ENCODE measurements at places on chromosomes 12 and 14.

DNA sequence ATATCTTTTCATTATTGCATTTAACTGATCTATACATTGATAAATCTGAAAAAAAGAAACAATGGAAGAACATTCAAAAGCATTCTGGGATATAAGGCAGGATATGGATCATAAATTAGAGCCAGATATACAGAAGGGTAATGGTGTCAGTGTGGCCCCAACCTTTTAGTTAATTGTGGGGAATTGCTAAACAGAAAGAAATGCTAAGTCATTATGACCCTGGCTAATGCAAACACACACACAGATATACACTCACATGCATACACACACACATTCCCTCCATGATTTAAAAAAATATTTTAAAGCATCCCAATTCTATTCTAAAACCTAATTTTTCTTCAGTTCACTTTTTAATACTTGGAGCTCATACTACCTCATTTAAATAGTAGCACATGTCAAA lies 404.5 kb downstream of the BCAT1 start:
- DNase-seq = no peak

GRCh38 chr14:61177279-61178225 lies 103.6 kb downstream of the TMEM30B start:
- no peak for DNase-seq

DNA sequence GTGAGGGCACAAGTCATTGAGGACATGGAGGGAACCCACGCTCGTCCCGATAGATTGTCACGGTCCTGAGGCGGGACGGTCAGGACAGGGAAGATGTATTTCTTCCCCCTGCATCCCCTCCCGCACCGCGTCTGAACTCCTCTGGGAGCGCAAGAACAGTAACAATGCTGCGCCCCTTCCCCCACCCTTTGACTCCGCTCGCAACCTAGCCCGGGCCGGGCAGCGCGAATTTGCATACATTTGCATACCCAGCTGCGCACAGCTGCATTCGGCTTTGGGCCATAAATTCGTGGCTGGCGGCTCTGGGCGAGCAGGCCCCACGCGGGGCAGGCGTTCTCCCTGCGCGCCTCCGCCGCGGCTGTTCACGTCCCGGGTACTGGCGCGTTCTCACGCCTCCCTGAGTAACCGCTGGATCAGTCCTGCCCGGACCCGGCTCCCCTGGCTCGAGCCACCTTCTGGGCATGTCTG lies 29.0 kb upstream of the SMUG1 start:
- no peak for DNase-seq

DNA sequence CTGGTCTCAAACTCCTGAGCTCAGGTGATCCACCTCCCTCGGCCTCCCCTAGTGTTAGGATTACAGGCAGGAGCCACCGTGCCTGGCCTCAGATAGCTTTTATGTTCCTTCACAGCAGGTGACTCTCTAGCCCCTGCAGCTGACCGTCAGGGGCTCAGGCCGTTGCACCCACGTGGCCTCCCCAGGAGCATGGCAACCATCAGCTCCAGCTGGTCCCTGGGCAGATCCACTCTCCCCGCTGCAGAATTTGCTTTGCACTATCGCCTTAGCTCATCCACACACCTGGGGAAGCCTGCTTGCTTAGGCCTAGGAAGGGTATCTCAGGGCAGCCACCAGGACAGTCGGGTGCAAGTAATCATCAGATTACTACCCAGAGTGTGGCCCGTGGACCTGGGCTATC lies 62.6 kb downstream of the TSPAN9 start:
- DNase-seq = no peak

DNA sequence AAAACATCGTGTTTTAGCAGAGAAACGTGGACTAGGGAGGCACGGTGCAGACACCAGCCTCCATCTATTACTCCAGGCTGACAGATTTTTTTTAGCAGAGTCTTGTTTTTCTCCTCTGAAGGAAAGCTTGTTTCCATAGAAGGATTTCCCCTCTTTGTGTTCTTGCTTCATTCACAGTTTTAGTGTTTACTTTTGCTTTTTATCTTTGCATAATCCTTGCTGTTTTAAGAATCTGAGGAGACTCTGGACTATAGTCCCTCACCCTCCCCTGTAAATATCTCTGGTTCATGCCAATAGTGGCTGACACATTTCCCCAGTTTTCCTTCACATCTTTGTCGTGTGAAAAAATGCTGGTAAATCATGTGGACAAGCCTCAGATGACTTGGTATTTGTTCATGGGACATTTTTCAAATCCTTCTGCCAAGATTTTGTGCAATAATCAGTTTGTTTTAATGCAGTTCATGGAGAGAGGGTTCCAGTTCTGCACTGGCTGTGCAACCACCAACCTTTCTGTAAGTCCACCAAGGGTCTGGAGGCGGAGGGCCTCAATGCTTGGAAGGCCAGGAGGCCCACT lies 39.9 kb upstream of the TMCC3 start:
- no peak for DNase-seq

- no peak for DNase-seq
Observed at GRCh38 chr12:120240495-120240833, 25.1 kb downstream of the PXN start.

DNA sequence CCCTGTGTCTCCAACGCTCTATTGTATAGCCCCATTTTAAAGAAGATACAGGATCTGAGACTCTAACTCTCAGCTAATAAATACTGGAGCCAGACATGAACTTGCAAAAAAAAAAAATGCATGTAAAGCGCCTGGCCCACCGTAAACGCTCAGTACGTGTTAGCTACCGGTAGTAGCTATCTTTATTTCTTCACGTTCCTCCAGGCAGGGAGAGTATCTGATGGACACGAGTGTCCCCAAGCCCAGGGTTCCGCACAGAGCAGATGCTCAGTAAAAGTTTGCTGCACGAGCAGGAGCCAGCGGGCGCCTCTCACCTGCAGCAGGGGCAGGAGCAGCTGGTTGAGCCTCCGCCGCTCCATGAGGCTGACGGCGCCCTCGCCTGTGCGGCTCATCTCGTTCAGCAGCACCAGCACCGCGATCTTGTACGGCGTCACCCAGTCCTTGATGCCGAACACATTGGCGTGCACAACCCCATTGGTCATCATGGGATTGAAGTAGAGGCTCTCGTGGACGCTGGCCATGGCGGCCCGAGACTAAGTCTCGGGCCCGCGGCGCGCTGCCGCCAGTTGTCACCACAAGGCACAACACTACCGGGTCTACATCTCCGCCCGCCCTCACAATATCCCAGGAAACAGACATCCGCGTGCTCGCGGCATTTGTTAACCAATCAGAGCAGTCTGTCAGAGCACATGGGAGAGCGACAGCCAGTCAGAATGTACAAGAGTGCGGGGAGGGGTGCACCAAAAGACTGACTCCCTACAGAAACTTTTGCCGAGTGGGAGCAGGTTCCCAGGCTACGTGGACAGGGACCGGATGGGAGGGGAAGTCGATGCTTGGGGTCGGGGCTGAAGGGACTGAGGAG lies at the start of gene ANAPC5:
ANAPC5 (minus strand) TSS at position 592 of the 862 bp plus-strand sequence; CDS start at position 521, 71 bp downstream.
- peak; percentile 95 for DNase-seq

DNA sequence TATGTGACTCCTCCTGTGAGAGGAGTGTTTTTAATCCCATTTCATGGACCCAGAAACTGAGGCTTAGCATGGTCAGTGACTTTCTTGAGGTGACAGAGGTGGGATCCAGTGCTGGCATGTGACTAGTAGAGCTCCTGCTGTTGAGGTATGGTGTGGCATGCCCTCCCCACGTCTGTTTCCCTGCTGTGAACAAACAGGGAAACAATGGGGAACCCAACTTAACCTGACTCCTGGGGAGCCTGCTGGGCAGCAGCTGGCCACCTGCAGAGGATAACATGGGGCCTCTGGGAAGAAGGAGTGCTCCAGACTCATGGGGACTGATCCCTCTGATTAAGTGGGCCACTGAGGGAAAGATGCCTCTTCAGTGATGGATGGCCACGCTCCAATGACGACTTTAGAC lies 114.0 kb downstream of the BEGAIN start:
- no peak for DNase-seq

GRCh38 chr12:50615907-50616296 lies 111.1 kb downstream of the DIP2B start:
- DNase-seq = no peak

- DNase-seq = no peak
Observed at GRCh38 chr14:65387628-65388027, 24.9 kb upstream of the FUT8 start.

- DNase-seq = no peak
Observed at GRCh38 chr14:104968153-104968527, 10.0 kb downstream of the AHNAK2 start.

GRCh38 chr12:91561958-91562325 lies 379.3 kb upstream of the DCN start:
- no peak for DNase-seq

DNA sequence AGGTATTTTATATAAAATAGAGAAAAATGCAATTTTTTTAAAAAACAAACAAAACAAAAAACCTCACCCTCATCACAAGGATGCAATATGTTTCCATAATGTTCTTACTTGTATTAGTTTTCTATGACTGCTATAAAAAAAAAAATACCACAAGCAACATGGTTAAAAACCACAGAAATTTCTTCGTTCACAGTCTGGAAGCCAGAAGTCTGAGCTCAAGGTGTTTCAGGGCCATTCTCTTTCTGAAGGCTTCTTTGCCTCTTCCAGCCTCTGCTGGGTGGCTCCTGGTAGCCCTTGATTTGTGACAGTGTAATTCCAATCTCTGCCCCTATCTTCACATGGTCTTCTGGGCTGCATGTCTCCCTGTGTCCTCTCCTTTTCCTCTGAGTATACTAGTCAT lies 21.5 kb upstream of the SSTR1 start:
- DNase-seq = no peak

- no peak for DNase-seq
Observed at GRCh38 chr12:389142-390096, at the start of gene KDM5A. Gene KDM5A (minus strand): TSS chr12:389320. CDS start chr12:389091, 229 bp downstream.

- DNase-seq = peak; percentile 13
Observed at GRCh38 chr14:47044841-47045240, 393.3 kb upstream of the RPL10L start.

DNA sequence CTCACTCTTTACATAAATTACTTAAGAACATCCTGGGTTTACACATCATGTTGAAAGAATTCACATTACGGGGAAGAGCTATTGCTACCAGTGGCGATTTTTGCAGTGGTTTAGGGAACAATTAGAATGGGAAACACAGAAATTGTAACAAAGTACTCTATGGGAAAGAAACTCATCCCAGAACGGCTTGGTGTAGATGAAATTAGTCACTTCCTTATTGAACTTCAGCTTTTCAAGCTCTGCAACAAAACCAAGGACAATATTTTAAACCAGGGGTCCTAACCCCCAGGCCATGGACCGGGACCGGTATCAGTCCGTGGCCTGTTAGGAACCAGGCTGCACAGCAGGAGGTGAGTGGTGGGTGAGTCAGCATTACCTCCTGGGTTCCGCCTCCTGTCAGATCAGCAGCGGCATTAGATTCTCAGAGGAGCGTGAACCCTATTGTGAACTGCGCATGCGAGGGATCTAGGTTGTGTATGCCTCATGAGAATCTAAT lies 32.3 kb upstream of the FICD start:
- DNase-seq = no peak

- no peak for DNase-seq
Observed at GRCh38 chr14:38593476-38593875, 337.6 kb upstream of the CLEC14A start.

DNA sequence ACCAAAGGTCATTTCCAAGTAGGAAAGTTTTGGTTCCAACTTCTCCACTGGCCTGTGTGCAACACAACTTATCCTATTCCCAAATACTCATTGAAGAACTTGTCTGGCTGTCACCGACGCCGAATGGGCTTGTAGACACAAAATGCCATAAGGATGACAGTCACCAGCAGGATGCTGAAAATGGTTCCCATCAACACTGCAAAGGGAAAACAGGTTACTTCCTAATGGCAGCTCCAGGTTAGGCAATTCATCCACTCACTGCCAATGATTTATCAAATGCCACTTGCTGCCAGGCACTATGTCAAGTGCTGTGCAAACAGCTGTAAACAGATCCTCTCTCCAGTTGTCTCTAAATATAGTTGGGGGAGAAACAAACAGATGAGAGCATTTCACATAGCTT lies 6.1 kb downstream of the C12orf76 start:
- peak; percentile 96 for DNase-seq

DNA sequence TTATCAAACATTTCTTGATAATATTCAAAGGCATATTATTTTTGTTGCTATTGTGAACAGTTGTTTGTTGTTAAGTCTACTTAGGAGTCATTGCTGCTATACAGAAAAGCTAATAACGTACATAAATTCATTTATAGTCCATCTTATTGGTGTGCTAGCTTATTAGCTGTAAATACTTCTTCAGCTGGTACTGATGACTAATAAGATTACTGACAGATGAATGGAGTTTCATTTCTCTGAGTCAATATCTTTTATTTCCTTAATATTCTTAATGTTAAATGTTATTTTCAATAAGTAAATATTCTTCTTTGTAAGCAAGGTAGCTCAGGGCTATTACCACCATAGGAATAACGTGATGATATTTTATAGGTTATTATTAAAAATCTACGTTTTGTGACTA lies 139.4 kb upstream of the SLCO1C1 start:
- no peak for DNase-seq

DNA sequence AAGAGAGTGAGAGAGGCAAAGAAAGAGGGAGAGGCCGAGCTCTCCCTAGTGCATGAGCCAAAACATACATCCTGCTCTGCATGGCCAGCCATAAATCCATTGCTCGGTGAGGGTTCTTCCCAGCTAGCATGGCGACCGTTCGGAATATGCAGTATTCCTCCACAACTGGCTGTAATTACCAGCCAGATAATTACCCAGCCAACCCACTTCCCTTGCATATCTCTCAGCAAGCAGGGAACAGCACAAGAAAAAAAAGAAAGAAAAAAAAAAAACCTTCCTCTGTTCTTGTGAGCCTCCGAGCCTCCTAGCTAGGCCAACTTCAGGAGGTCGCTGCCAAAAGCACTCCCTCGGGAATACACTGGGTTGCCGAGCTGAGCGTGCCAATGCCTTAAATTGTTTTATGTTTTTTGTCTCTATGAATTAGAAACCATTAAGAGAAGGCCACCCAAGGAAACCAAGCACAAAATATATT lies 567.9 kb downstream of the MED13L start:
- peak; percentile 85 for DNase-seq

DNA sequence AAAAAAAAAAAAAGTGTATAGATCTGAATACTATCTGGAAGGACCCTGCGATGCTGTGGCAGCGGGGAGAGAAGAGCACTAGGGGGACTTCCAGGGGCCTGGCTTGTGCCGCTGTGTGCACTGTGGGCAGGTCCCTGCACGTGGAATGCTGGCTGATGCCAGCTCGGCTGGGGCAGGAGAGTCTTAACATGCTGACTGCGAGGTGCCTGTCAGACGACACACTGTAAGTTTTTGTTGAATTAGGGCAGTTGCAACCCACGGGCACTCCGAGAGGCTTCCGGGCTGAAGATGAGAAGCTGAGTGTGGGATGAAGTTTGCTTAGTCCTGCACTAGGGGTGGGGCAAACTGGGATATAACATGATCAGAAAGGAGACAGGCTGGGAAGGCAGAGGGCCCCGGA lies 10.7 kb downstream of the GLT1D1 start:
- DNase-seq = no peak

Measured in DMS153 (cell line).